GM12892 (cell line): ENCODE measurements at places on chromosomes 6 and 20.

DNA sequence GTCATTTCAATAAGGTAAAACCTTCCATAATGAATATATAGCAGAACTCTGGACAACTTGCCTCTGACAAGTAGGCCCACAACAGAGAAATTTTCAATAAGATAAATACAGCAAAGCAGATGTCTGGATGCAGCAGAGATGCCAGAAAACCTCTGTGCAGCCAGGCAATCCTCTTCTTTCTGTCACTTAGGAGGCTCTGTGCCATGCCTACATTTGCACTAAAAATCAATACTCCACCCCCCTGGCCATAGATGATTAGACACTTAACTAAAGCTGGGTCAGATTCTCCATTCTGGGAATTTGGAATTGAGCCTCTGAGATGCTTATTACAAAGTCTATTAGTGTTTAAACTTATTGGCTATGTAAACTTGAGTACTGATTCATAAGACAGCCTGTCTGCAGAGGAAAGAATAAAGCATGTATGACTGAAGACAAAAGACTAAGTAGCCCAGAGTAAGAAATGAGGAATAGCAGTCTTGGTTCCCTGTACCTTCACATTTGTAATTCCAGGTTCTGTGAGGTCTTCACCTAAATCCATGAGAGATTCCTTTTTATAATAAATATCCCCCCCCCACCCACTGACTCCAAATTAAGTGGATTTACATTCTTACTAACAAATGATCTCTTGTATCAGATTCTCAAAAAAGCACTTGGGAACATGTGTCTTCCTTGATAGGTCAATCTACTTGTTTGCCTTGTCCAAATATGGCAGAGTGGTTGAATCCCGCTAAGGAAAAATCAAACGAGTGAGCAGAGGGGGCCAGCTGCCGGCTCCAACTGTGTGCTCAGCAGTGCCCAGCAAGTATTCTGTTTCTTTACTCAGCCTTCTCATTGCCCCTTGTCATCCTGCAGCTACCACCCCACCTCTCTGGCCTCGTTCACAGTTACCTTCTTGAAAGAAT is 20.4 kb downstream of the MAN1A1 start:
- DNase-seq = no peak

DNA sequence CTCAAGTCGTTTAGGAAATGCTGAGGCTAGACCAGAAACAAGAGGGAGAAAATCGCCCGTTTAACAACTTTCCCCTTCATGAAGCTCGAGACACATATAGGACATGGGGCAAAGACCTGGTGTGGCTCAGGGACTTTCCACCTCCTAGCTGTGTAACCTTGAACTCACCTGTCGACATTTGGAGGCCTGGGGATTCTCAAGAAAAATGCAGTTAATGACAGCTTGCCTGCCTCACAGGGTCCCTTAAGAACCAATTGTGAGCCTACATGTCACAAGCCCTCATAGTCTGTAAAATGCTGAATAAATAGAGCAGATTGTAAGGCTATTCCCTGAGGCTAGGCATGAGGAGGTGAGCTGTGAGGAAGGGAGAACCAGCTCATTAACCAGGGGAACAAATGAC is 35.1 kb downstream of the MGME1 start:
- DNase-seq = no peak

DNA sequence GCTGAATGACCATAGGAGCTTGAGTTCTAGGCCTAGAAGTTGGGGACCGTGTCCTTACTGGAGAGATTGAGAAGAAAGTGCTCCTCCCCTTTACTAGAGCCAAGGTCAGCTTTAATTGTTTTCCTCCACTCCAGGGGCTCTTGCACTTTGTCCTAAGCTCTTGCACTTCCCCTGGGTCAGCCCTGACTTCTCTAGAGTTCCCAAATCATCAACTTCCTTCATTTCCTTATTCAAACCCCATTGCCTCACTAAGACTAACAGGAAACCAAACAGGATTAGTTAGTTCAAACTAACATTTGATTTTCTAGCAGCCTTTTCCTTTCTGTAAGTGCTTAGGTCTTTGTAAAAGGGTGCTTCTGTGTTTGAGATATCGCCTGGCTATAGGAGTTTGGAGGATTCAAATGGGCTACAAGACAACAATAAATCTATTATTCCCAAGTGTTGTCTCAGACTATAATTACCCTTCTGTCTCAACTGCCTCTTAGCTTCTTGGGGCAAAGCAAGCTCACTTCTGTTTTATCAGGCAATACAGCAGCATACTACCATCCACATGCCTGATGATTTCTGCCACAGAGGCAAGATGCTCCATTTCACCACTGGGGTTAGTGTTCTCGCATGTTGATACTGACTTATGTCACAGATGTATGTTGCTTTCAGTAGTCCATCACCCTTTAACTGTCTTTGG is 12.8 kb upstream of the DTNBP1 start:
- DNase-seq = no peak

- DNase-seq = no peak
Measured at GRCh38 chr6:55069132-55069781, 105.1 kb upstream of the HCRTR2 start.

DNA sequence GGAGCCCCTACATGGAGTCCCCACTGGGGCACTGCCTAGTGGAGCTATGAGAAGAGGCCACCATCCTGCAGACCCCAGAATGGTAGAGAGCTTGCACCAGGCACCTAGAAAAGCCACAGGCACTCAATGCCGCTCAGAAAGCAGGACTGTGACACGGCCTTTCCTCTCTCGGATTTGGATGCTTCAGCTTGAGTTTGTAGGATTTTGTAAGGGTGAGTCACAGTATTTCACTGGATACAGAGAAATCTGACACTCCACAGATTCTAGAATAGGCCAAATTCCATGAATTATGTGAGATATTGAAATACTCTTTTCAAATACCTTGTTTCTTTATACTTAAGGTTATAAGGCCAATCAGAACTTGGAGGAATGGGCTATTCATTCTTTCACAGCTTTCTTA is 424.5 kb downstream of the HTR1B start:
- DNase-seq = no peak

- DNase-seq = peak; percentile 45
Measured at GRCh38 chr20:35523298-35523888, 6.1 kb downstream of the C20orf173 start.

- DNase-seq = no peak
Measured at GRCh38 chr6:24329451-24329850, 28.4 kb downstream of the DCDC2 start.

- no peak for DNase-seq
Measured at GRCh38 chr6:89221129-89221528, 4.0 kb upstream of the GABRR1 start.

DNA sequence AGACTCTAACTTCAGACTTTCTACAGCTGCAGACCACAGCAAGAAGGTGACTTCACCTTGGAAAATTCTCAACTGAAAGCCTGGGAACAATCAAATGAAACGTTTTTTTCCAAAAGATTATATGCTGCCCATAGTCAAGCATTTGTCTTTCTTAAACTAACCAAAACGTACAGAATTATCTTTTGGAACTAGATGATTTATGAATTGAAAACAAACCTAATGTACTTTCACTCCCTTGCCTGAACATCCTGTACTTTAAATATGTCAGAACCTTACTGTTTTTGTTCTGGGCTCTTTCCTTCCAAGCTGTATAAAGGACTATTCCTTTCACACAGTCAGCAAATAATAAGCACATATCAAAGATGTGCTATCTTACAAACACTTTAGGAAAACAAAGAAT is 62.4 kb upstream of the TNFAIP3 start:
- DNase-seq = no peak

GRCh38 chr6:159017757-159018559 is 18.0 kb upstream of the RSPH3 start:
- DNase-seq = no peak

- no peak for DNase-seq
Measured at GRCh38 chr6:31035862-31036497, 25.7 kb downstream of the MUC22 start.

DNA sequence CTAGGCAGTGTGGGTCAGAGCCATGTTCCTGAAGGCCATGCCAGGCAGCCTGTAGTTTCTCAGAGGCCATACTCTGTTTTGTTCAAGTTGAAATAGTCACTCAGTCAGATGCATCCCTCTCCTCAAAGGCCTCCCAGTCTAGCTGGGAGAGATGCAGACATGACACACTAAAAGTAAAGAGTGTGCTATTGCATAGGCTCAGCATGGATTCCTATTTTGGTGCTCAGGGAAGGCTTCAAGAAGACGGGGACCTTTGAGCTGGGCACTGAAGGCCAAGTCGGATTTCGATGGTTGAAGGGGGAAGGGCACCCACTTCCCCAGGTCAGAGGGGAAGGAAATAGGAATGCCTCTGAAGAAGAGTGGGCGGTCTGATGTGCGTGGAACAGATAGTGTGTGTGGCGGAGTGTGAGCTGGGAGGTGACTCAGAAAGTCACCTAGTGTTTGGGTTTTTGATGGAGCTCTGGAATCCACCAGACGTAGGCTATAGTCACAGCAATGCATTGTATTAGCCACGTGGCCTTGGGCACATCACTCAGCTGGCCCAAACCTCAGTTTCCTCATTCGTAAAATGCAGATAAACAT is 3.7 kb downstream of the EPB41L1 start:
- no peak for DNase-seq

DNA sequence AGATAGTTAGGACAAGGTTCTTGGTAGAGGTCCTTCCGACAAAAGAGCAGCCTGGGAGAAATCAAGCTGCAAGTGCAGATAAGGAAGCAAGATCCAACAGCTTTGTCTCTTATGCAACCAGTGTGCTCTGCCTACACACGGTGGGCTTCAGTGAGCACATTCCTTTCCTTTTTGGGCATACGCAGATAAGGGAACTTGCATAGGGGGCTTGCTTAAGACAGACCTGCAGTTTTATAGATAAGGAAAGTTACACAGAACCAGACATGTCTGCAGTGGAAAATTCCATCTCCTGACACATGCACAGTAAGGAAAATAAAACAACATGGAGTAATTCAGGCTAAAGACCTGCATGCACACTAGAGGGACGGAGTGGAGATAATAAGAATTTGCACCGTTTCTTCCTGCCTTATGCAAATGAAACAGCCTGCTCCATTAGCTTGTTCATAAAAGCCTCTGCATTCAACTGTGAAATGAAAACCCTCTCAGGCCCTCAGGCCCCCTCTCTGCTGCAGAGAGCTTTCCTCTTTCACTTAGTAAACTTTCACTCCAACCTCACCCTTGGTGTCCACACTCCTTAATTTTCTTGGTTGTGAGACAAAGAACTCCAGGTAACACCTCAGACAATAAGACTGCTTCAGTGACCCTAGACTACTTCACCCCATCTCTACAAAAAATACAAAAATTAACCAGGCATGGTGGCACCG is 97.5 kb upstream of the MYLIP start:
- DNase-seq = no peak

DNA sequence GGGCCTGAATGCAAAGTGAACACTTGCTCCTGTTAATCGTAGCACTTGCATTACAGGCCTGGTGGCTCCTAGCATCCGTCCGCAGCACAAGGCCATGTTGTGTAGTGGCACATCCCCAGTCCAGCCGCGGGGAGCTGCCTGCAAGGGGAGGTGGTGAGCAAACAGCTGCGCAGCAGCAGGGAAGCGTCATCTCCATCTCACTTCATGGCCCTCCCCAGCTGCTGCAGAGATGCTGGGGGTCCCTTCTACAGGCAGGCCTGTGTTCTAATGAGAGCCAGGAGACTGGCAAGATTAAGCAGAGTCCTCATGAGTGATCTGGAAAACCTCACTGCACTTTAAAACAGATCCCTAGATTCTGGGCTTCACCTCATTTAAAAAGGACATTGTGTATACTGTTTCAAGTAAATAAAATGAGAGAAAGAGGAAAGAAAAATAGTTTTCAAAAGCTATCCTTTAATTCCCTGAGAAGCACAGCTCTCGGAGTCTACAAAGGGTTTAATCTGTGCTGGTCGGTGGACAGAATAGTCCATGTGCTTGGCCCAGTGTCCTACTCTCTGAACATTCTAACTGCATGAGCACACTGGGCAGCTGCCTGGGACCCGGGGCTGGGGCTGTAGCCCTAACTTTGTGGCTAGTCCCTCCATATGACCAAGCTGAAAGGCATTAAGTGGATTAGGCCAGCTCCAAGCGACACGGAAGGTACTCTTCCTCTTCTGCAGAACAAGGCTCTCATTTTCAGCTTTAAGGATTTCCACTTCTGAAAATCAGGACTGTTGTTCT is 125.8 kb downstream of the LY86 start:
- no peak for DNase-seq

DNA sequence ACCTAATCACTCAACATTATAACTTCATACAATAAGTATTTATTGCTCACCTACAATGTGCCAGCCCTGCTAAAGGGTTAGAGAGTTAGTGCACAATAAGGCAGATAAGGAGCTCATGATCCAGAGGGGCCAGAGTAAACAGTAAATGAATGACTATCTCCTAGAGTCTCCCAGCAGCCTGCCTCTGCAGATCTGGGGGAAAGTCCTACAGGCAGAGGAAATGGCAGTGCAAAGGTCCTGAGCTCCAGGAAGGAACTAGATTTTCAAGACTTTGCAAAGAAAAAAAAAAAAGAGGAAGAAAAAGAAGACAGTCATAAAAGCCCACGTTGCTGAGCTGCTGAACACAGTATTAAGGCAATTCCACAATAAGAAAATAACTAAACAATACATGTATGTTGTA is 160.1 kb downstream of the SIM1 start:
- DNase-seq = no peak

DNA sequence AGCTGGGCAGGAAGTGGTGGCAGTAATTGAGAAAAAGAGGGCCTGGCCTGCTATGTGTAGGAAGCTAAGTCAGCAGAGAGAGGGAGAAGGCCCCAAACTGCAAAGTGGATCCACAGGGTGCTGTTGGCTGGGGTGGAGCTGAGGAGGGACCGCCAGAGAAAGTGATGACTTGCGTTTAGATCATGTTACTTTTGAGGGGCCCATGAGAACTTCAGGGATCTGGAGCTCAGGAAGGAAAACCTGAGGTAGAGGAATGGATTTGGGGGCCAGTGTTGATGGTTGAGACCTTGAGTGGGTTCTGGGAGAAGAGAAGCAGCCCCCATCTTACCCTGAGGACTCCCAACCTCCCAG is 155.5 kb downstream of the MRPL14 start:
- no peak for DNase-seq

DNA sequence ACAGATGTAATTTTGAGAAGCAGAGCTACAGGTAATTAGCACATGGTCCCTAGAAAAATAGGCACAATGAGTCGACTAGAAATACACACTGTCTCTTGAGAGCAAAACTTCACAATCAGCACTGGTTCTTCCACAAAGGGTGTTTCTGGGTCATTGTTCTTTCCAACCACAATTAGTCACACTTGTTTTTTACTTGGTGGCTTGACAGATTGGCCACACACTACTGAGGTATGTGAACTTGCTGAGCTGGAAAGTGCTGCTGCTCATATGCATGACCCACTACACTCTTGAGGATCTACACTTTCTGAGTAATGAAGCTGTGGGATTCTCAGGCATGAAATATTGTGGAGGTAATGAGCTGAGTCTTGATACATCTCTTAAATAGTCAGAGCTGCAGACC is 347.7 kb downstream of the BCKDHB start:
- no peak for DNase-seq

DNA sequence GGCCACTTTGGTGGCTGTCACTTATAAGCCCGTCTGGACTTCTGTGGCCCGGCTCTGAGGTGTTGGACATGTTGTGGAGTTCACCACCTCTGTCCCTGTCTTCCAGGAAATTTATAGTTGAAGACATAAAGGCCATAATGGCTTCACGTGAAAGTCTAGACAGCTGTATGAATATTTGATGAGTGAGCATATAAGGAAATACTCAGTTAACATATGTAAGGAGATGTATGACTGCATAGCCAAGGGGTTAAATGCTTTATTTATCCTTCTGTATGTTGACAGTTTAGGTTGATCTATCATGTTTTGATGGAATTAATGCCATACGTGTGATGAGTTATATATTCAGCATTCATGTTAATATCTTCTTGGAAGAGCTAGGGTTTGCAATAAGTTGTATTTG is 16.1 kb downstream of the HIVEP1 start:
- DNase-seq = no peak
